ENCODE measurements at places on chromosomes 4 and X. TPM values are rescaled to one million over a fixed set of nuclear protein-coding genes. Genes with fewer than 3 reads are reported as not detected.

DNA sequence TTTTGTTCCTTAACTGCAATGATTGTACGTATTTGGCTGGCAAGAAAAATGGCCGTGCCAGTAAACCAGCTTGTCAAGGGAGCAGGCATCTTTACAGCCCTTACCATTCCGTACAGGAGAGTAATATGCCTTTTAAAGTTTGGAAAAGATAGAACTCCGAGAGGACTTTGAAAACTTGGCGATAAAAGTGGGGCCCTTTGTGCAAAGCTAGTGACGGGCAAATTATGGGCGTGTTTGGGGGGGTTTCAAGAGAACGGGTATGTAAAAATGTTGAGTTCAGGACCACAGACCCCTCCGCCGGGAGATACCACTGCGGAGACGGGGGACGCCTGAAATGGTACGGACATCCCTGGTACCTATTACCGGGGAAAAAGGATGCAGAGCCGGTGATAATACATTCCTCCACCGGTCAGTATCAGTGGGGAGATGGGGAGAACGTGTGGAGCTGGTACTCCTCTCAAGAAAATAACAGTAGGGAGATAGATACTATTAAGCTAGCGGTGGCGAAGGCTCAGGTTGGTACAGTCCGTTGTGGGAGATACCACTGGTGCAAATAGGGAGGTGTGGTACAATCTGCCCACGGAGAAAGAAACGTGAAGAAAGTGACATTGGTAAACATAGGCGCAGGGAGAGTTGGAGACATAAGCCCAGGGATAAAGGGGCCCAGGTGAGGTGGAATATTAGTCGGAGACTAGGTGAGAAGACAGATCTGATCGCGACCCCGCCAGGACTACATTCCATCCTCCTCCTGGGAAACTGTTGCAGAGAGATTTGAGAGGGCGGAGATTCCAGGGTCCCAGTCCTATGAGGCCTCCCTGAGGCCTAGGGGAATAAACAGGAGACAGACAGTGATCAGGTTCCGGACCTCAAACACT is 14.5 kb downstream of the SPACA5 start:
- peak; percentile 76 for DNase-seq

DNA sequence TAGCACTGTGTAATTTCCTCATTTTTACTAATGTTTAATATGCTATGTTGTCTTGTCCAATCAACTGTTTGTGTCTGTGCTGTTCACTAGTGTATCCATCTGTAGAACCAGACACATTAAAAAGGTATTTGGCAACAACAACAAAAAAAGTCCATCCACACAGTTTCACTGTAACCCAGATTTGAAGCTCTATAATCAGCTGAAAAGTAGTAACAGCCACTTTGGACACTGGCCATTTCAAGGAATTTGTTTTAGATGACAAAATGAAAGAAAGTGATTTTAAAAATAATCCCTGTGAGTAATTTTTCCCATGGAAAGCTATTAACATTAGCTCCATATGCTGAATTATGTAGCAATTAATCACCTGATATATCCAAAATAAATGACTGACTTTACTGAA is 2.2 kb upstream of the FBXL5 start:
- DNase-seq = no peak

DNA sequence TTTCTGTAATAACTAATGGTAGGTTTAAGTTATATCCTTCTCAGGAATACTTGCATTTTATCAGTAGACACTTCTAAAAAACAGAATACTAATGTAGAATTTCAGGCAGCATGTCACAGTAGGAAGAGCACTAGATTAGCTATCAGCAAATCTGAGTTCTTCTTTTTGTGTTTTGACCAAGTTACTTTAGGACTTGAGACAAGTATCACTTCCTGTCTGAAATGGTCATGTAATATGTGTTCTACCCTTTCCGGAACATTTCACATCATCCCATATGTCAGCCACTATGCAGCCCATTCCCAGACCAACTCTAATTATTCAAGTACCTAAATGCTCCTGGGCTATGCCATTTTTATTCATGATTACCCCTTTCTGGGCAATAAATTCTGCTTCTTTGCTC is 401.8 kb upstream of the RPS6KA3 start:
- no peak for DNase-seq

DNA sequence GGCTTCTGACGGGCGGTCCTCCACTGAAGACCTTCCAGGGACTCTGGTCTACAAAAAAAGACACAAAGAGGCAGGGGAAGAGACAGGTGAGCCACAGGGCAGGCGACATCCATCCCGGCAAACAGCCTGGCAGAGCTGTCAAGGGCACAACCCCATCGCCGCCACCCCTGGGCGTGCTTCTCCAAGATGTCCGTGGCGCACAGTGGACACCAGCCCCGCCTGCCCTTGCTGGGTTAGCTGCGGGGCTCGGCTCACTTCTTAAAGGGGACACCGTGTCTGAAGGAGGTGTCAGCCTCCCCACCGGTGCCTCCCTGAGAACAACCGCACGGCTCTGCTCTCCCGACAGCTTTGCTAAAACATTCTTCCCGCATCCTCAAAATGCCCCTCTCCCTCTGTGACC is 28.4 kb downstream of the FAM53A start:
- DNase-seq = no peak

DNA sequence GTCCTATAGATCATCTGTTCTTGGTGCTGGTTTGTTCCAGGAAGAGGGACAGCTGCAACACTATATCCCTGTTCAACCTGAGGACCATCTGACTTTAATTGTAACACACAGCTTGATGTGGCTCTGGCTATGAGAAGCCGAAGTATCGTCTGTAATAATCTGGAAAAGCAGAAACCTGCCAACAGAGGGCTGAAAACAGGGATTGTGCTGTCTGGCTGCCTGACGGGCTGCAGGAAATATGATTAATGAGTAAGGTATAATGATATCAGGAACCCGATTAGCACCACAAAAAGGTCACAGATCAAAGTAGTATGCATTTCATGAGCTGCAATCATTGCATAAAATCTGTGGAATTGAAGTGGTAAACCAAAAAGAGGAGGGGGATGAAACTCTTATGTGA is 170.4 kb upstream of the MAB21L2 start:
- no peak for DNase-seq

DNA sequence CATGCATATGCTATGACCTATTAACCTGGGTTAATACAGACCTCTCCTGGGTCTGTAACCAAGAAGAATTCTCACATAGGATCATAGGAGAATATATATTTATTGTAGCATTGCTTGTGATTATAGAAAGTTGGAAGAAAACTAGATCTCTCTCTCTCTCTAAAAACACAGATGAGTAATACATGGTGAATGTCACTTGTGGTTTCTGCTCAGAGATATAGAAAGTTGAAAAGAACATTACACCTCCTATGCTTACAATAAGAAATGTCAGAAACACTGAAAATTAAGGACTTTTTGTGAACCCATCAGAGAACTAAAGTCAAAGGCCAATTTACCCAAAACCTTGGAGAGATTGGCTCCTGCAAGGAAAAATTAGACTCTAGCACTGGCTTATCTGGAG is 1389.5 kb downstream of the FAM133A start:
- no peak for DNase-seq

Gene CTAG2
- 6.8 TPM for polyA plus RNA-seq

DNA sequence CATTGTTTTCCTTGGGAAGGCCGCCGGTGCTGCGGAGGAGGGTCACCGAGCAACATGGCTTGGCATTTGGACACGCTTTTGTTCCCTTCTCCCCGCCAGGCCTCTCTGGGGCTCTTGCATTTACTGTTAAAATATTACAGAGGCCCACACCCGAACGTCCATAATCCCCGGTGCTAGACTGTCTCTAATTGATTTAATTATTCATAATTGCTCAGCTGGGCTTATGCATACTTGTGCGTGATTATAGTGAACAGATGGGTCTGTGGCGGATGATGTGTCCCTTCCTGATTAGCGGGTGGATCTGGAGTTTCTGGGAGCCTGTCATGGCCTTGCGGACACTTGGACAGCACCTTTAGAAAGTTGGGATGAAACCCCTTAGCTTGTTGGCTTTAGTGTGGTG is 100.2 kb upstream of the MSX1 start:
- no peak for DNase-seq
